Stimulated activated CD4-positive, alpha-beta T cell treated with anti-CD3 and anti-CD28 coated beads, Interleukin-1b, Interleukin-23, amount 100 ng/mL, for 24 hours (primary cell): ENCODE measurements at places on chromosomes 7 and 10.

GRCh38 chr10:124739986-124740368, 4.2 kb downstream of the FAM53B start:
- no peak for DNase-seq

DNA sequence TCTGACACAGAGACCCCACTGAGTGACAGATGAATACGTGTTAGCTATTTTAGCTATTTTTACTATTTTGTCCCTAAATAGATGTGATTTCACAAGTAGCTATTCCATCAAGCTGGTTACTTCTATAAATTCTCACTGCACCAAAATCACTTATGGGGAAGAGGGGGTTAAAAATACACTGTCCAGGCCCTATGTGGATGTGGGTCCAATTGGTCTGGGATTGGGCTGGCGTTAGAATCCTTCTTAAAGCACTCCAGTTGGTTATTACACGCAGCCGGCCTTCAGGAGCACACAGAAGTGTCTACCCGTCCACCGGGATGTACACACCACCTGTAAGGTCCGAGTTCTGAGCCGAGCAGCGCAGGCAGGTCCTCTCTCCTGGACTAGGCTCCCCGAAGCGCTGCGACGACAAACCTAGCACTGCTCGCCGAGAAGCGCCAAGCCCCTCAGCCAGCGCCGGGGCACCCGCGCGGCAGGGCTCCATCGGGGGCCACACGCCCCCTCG, 222.3 kb upstream of the MKLN1 start:
- no peak for DNase-seq

- no peak for DNase-seq
Measured at GRCh38 chr10:98168766-98169165, 34.3 kb downstream of the R3HCC1L start.

- DNase-seq, result no peak
Measured at GRCh38 chr10:97777143-97777542, 5.3 kb upstream of the SFRP5 start.

GRCh38 chr10:86958901-86959736, 720 bp downstream of the SNCG start:
- DNase-seq, result no peak

GRCh38 chr7:42244828-42245227, 7.8 kb upstream of the GLI3 start:
- no peak for DNase-seq

- DNase-seq, result no peak
Measured at GRCh38 chr10:71371750-71372166, 25.0 kb upstream of the CDH23 start.

DNA sequence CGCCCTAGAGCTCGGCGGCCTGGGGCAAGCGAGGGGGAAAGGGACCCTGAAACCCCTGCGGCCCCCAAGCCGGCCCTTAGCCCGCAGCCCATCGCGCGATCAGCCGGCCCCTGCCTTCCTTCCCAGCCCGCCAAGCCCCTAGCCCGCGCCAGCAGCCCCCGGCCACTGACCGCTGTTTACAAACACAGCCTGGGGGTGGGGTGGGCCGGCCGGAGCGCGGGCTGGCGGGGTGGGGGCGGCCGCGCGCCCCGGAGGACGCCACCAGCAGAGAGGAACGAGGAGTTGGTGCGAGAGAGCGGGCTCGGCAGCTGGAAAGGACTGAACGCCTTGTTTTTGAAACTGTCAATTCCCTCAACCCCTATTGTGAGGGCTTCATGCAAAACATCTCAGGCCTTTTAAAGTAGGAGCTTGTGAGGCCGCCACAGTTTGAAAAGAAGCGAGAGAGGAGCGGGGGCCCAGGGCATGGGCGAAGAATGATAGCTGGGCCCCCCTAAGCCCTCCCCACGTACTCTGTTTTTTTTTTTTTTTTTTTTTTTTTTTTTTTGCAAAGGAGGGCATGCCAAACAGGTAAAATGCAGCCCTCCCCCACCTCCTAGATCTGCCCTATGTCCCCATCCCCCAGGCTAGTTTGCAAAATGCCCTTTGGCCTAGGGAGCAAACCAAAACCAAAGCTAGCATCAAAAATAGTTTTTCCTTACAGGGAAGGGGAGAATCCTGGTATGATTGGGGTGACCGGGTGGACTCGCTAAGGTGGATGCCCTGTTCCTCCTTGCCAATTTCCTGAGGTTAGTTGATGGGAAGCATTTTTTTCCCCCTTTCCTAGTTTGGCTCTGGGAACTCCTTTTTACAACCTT, 15.0 kb downstream of the SKIDA1 start:
- DNase-seq, result no peak

GRCh38 chr7:28083164-28083997, 97.2 kb downstream of the JAZF1 start:
- no peak for DNase-seq

GRCh38 chr7:121608785-121609184, 212.7 kb upstream of the FAM3C start:
- DNase-seq, result no peak

DNA sequence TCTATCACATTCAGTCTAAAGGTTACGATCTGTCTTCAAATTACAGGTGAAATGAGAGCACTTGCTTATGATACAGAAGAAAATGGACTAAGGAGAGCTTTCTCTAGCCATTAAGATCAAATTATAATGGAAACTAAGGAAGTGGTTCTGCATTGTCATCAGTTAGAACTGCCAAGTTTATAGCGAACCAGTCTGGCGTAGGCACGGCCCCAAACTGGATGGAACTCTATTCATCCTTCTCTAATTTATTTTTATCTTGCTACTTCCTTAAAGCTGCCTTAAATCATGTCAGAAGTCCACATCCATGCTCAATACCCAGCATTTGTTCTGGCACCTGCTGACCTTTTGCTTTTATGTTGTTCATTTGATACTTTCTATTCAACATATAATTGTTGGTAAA, 63.7 kb upstream of the APBB1IP start:
- no peak for DNase-seq

- DNase-seq, result no peak
Measured at GRCh38 chr10:109215291-109216075, 707.8 kb downstream of the XPNPEP1 start.

- DNase-seq, result no peak
Measured at GRCh38 chr10:77857272-77857671, 69.3 kb downstream of the DLG5 start.

DNA sequence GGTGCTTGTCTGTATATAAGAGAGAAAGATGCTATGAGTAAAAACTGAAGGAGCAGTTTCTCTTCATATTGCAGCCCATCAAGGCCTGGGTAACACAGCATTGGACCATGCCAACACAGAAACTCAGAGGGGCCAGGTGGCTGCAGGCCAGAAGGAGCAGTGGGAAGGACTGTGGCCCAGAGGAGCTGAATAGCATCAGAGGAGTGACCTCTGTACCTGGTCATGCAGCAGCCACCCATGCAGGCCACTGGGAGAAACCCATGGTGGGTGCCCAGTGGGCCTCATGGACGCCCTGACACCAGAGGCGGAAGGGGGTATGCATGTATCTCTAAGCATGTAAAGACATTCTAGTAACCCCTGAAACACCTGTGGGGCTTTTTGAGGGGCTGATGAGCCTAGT, 75.9 kb upstream of the YAE1 start:
- no peak for DNase-seq

DNA sequence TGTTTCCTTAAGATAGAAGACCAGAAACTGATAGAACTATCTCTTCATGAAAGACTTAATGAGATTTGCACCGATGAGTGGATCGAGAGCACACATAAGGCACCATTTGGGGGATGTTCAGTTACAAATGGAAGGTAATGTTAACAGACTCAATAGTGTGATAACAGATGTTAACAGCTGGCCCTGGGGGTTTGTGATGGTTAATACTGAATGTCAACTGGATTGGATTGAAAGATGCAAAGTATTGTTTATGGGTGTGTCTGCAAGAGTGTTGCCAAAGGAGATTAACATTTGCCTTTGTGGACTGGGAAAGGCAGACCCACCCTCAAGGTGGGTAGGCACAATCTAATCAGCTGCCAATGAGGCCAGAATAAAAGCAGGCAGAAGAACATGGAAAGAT, 130.5 kb upstream of the DGKB start:
- DNase-seq, result no peak

GRCh38 chr7:27146491-27147198, 929 bp downstream of the HOXA6 start:
- DNase-seq, result no peak

- DNase-seq, result no peak
Measured at GRCh38 chr7:103533761-103534160, 87.8 kb upstream of the SLC26A5 start.

DNA sequence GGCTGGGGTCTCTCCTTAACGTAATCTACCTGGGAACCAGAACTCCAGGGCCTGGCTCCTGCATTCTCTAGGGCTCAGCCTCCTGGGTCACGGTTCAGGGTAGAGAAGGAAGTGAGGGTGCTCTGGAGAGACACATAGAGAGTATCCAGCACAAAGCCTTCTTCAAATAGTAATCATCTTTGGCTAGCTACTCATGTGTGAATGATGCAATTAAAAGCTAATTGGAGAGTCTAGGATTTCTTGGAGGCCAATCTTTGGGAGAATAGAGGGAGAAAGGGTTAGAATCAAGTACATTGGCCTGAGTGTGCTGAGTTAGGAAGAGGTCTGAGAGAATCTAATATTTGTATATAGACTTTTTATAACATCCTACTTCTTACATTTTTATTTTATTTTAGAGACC, 24.0 kb upstream of the MALRD1 start:
- no peak for DNase-seq
